ENCODE measurements at places on chromosomes 7 and 10. TPM values are rescaled to one million over a fixed set of nuclear protein-coding genes. Genes with fewer than 3 reads are reported as not detected.

Gene OPN4
- total RNA-seq, result not detected

Gene GDF10
- 0.52 TPM for total RNA-seq

- no peak for DNase-seq
Measured at GRCh38 chr10:132907821-132908620, 34.3 kb downstream of the CFAP46 start.

DNA sequence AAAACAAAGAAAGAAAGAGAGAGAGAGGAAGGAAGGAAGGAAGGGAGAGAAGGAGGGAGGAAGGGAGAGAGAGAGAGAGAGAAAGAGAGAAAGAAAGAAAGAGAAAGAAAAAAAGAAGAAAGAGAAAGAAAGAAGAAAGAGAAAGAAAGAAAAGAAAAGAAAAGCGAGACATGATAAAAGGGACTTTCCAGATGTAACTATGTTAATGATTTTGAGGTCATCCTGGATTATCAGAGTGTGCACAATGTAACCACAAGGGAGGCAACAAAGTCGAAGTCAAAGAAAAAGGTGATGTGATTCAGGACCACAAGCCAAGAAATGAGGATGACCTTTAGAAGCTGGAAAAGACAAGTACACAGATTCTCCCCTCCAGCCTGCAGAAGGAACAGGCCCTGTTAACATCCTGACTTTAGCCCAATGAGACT, 48.9 kb upstream of the PAX2 start:
- no peak for DNase-seq

GRCh38 chr10:75181073-75181472, 29.5 kb upstream of the VDAC2 start:
- DNase-seq, result no peak

DNA sequence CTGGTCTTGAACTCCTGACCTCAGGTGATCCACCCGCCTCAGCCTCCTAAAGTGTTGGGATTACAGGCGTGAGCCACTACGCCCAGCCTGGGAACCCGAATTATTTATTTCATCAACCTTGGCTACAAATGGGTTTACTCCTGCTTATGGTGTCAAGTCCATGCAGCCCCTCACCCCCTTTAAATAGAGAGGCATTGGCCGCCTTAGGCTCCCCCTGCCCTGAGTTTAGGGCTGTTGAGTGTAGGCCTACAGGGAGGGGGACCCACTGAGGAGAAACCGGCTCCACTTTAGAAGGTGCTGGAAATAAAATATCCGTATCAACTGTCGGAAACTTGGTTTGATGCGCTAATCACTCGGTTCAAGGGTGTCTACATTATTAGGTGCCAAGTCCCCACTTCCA, 8.7 kb upstream of the SP8 start:
- no peak for DNase-seq

Gene CRTAC1
- not detected for total RNA-seq

Gene CALHM1
- total RNA-seq, result not detected

Gene MACC1
- not detected for total RNA-seq

GRCh38 chr7:81674431-81674830, 95.4 kb downstream of the HGF start:
- no peak for DNase-seq

GRCh38 chr10:126198681-126199080, 189.6 kb downstream of the ADAM12 start:
- no peak for DNase-seq

DNA sequence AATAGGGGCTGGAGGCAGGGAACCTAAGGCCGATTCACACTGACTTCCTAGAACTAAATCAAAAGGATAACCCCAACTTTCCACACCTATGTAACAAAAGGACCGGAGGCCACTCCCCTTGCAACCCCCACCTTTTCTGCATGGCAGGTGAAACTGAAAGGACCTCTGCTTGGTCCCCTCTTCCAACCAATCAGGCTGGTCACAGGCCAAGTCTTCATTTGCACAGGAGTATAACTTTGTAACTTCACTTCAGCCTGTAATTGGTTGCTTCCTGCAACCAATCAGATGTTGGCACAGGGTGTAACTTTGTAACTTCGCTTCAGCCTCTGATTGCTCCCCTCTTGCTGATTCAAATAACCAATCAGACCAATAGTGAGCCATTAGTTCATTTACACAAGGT, 190.0 kb downstream of the FAM107B start:
- DNase-seq, result no peak

DNA sequence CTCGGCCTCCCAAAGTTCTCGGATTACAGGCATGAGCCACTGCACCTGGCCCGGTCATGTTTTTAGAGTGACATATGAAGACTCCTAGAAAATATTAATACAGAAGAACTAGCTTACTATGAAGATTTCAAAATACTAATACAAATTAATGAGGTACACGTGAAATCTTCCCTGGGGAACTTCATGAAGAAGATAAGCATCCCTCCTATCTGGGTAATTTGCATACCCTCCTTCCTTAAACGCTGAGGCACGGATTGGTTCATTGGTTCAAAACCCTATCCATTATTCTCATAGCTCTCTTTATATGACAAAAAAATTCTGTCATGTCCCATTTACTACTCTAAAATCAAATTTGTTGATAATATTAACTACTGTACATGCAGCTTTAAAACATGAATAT, 224.8 kb upstream of the KLF14 start:
- DNase-seq, result no peak

Gene FAM180A
- total RNA-seq, result not detected

- DNase-seq, result no peak
Measured at GRCh38 chr7:51045319-51046102, 262.8 kb upstream of the GRB10 start.

Gene TUBAL3
- not detected for total RNA-seq

DNA sequence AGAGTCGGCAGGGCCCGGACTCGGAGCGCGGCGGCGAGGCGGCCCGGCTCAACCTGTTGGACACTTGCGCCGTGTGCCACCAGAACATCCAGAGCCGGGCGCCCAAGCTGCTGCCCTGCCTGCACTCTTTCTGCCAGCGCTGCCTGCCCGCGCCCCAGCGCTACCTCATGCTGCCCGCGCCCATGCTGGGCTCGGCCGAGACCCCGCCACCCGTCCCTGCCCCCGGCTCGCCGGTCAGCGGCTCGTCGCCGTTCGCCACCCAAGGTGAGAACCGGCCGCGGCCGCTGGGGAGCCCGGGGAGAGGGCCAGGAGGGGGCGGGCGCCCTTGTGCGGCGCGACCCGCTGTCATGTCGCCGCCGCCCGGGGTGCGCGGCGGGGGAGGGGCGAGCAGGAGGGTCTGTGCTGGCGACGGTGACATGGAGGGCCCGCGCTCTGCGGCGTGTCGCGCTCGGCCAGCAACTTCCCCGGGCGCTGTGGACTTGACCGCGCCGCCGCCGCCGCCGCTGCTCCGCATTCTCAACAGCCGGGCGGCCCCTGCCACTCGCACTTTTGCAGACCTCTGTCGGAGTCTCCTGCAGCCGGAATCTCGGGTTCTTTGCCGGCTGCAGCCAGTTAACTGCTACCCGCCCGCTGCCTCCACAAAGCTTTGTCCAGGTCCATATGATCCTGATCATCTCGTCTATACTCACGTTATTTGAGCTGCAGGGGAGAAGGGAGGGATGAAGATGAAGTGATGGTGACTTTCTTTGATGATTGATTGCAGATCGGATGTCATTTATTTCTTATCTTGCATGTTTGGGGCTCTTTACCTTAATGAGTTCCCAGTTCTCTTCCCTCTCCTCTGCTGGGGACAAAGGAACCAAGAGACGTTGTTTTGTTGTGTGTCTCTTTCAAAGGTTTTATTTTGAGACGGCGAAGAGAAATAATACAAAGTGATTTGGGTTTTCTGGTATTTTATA, 869 bp downstream of the TRIM24 start:
- DNase-seq, result peak; percentile 65

DNA sequence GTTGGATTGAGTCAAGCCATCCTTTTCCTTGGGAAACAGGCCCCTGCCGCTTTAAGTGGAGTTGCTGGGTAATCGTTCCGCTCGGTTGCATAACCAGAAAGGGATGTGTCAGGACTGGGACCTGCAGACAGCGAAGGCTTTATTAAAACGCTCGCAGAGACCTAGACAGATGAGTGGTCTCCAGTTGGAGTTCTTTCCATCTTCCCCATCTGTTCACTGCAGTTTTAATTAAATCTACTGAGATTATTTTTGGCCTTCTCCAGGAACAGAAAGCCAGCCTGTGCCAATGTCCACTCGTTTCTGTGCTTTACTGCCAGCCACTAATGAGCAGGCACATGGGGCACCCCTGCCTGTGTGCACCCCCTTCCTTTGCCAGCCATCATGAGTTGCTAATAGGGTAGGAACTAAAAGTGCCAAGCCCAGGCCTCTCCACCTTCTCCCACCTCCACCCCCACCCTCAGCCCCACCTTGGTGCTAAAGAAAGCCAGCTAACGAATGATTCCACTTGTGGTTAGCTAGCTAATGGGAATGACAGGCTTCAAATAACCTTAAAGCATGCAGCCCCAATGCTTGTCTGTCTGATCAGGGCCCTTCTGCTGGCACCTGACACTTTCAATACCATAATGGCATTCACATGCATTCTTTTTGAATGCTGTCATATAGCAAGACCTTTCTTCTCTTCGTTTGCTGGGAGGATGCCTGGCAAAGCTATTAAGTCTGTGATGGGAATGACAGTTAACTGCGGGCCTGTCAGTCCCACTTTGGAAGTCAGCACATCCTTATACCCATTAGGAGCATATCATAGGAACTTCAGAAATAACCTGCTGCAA, 556.8 kb upstream of the GALNT17 start:
- peak; percentile 28 for DNase-seq

DNA sequence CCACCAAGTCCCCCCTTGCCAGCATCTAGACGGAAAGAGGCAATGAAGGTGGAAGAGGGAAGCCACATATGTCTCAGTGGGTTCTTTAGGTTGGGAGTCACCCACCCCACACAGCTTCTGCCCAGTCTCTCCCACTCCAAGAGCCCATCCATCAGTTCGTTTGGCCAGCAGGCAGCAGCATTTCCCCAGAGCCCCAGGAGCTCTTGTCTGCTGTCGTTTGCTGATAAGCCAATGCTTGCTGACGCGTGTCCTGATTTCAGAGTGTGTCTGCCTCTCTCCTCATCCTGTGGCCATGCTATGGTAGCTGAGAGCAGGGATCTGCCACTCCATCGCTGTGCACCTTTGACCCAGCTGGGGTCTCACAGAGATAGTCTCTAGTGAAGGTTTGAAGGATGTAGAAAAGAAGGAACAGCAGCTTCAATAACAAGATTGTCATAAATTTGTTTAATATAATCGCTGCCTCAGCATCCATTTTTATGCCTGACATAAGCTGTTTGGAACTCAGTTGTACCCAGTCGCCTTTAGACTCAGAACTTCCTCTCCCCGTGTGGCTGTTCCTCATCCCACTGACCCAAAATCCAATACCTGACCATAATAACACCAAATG, 39.4 kb upstream of the GDF10 start:
- no peak for DNase-seq

DNA sequence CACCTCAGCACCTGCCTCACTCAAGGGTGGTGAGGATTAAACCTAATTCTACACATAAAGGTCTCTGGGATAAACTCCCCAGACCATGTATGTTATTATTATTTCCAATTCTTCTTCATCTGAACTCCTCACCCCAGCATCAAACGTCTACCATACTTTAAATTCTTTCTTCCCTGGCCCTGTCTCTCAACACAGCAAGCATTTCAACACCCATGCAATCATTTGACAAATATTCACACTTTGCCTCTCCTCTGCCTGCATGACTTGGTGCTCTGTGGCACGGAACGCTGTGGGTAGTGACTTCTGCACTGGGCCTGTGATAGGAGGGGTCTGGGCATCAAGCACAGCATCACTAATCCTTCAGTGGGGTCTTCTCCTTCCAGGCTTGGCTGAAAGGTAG, 490.8 kb downstream of the TNS3 start:
- no peak for DNase-seq

- peak; percentile 12 for DNase-seq
Measured at GRCh38 chr7:55965805-55966421, 1.5 kb downstream of the NIPSNAP2 start.

- DNase-seq, result no peak
Measured at GRCh38 chr7:137768366-137768765, 78.4 kb downstream of the DGKI start.

DNA sequence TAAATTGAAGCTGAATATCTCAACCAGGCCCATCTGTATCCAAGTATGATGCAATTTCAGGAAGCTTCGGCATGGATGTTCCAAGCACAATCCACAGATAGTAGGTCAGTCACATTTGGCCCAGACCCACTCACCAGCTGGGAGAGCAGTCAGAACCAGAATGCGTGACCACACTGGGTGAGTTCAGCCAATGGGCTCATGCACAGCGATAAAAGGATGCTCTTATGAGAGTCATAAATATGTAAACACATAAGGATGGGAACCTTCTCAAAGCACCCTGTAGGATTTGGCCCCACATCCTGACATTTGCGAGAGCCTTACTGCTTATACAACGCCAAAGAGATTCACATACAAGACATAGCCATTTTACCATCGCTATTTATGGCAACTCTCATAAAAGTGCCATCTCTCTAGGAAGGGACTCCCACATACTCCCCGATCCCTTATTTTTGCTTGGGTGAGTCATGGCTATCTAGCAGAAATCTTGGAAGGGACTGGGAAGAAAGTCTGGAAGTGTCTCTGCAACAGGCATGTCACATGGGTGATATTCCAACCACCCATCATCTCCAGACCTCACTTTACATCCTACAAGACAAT, 3.0 kb downstream of the AFAP1L2 start:
- no peak for DNase-seq

Gene THAP5
- 39.4 TPM for total RNA-seq

Gene GIMAP2
- 4.3 TPM for total RNA-seq

GRCh38 chr10:12445701-12446334, 96.5 kb downstream of the CAMK1D start:
- DNase-seq, result no peak

DNA sequence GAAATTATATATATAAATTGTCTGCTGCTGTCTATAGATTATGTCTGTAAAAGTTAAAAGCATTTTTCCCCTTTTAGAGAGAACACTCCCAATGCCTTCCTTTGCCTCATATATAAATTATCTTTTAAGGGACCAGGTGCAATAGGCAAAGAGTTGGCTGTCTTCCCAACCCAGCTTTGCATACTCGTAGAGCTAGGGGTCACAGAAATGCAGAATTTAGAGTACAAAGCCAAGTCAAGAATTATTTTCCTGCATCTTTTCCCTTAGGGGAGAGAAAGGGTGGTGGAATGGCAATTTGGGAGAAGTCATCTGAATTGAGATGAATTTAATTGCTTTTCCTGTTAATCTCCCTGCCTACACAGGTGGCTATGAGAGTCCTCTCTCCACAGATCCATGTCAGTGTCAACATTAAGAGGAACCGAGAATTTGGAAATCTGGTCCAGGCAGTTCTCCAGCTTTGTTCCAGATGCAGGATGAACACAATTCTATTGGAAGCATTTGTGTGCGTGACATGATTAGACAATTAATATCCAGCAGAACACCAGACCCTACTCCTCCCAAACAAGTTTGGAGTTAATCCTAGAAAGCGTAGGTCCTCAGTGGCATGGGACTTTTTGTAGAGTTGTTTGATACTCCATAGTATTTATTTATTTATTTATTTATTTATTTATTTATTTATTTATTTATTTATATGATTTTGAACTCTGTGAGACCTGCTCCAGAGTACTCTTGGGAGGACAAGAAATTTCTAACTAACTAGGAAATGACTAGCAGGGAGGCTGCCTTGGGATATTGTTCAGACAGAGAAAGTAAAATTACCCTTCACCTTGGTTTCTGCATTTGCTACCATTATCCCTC, 80.3 kb upstream of the SKAP2 start:
- DNase-seq, result no peak

Gene ATG9B
- 0.96 TPM for total RNA-seq
